ENCODE measurements at places on chromosomes 1 and 21.

DNA sequence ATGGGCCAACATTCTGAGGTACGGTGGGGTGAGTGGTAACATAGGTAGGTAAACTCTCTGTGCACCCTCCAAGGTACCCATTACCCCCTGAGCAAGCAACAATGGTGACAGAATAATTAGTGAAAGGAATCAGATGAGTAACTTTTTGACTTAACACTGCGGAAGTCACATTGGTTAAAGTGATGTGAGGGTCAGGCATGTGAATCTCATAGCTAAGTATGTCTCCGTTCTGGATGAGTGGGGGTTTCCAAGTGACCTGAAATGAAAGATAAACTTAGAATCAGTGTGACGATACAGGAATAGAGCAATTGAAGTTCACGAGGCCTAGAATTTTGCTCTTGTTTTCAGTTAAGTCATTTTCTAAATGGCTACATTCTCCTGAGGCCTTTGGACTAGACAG is 311.7 kb downstream of the KCTD3 start:
- no peak for DNase-seq

- no peak for DNase-seq
These were observed 850.0 kb downstream of the LTN1 start for GRCh38 chr21:28142697-28143096.

- no peak for DNase-seq
These were observed 1.4 kb downstream of the UCK2 start for GRCh38 chr1:165828669-165829329.

DNA sequence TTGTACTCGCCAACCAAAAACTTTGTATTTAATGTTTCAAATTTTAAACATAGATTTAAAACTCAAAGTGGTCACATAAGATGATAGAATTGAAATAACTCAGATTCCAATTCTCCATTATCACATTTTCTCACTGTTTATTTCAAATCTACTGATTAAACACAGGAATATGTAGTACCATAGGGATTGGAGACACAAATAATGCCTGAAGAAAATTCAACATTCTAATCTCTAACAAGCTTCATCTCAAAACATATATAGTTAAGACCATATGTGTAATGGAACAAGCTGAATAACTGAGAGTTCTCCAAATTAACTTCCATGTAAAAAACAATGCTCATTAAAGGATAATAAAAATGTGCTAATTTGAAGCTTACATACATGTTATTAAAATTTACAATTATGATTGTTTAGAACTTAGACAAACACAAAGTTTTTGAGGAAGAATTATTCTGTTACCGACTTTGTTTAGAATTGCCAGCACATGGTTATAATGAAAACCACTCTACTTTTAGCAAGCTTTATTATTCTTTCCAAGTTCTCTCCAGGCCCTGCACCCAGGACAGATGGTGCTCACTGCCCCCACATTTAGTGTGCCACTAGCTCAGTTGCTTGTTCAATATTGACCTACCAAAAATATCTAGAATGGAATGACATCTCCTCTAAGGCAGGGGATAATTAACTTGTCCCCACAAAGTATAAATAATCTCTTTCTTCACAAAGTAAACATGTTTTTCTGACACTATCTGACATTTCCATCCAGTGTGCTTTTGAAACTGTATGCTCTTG is 467.2 kb downstream of the TTLL7 start:
- DNase-seq, result no peak

GRCh38 chr1:14137411-14138134 is 437.6 kb downstream of the PRDM2 start:
- no peak for DNase-seq
